Liver (tissue), 10 donors: ENCODE measurements at places on chromosomes 11 and 22. TPM values are rescaled to one million over a fixed set of nuclear protein-coding genes. Genes with fewer than 3 reads are reported as not detected.

GRCh38 chr11:123392431-123392830, 37.6 kb upstream of the GRAMD1B start:
- no peaks in the 10 kb centered on the region for H3K36me3 ChIP-seq
- H3K27me3 ChIP-seq = no peaks in the 10 kb centered on the region
- H3K4me1 ChIP-seq = no peaks in the 10 kb centered on the region
- H3K27ac ChIP-seq = no peak overlapping the region

Gene LDHAL6A
- not detected for total RNA-seq

Gene CNTF
- 1.1 TPM for total RNA-seq

Gene HARBI1
- total RNA-seq = 3.8 TPM

DNA sequence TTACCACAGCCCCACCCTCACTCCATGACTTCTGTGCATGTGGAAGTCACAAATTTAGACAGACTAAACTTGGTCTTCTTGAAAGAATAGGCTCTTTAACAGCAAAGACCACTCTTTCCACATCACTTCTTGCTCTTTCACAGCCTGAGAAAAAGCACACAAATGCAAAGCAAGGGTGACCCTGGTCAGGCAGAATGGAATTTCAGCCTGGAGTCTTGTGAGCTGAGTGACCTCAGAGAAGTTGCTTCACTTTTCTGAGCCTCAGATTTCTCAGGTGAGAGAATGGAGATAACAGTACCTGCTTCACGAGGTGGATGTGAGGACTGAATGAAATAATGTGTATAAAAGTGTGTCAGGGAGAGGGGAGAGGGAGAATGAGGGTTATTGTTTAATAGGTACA, 26.8 kb upstream of the LIPT2 start:
- H3K4me1 ChIP-seq = no peaks in the 10 kb centered on the region
- no peak overlapping the region for H3K27ac ChIP-seq
- H3K36me3 ChIP-seq = no peaks in the 10 kb centered on the region
- no peak overlapping the region for H3K4me3 ChIP-seq
- DNase-seq = no peak

Gene TSSK2
- total RNA-seq = not detected

DNA sequence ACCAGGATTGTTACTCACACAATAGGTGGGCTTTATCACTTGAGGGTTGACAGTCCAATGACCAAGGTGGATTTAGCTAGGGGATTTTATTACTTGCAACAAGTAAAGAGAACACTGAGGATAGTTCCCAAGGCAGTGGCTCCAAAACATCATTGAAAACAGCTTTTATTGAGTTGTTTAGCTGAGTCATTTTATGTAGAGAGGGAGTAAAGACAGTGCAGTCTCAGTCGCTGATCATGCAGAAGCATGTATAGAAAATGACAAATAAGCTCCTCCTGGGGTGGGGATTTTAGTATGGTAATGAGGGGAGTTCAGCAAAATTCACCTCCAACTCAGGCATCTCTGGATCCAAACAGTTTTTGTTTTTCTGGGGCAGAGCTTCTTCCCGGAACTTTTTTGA, 163.0 kb upstream of the CCDC179 start:
- no peak overlapping the region for H3K4me3 ChIP-seq
- H3K4me1 ChIP-seq = no peaks in the 10 kb centered on the region
- no peak overlapping the region for H3K27ac ChIP-seq
- no peaks in the 10 kb centered on the region for H3K27me3 ChIP-seq

Gene NPAS4
- not detected for total RNA-seq

- H3K36me3 ChIP-seq = no peaks in the 10 kb centered on the region
- H3K4me3 ChIP-seq = no peak overlapping the region
- H3K27ac ChIP-seq = no peak overlapping the region
- H3K27me3 ChIP-seq = no peaks in the 10 kb centered on the region
Measured at GRCh38 chr11:120890609-120891320, 133.1 kb upstream of the TBCEL start.

Gene CSF2RB
- 10.5 TPM for total RNA-seq

Gene UPK3A
- total RNA-seq = 0.42 TPM

Gene CDK2AP2
- total RNA-seq = 14.1 TPM
